ENCODE measurements at places on chromosomes 4 and X. TPM values are rescaled to one million over a fixed set of nuclear protein-coding genes. Genes with fewer than 3 reads are reported as not detected.

GRCh38 chrX:119194621-119195020, 41.5 kb upstream of the PGRMC1 start:
- H3K4me3 ChIP-seq: no peak overlapping the region
- no peaks in the 10 kb centered on the region for H3K27me3 ChIP-seq
- H3K36me3 ChIP-seq: no peaks in the 10 kb centered on the region

DNA sequence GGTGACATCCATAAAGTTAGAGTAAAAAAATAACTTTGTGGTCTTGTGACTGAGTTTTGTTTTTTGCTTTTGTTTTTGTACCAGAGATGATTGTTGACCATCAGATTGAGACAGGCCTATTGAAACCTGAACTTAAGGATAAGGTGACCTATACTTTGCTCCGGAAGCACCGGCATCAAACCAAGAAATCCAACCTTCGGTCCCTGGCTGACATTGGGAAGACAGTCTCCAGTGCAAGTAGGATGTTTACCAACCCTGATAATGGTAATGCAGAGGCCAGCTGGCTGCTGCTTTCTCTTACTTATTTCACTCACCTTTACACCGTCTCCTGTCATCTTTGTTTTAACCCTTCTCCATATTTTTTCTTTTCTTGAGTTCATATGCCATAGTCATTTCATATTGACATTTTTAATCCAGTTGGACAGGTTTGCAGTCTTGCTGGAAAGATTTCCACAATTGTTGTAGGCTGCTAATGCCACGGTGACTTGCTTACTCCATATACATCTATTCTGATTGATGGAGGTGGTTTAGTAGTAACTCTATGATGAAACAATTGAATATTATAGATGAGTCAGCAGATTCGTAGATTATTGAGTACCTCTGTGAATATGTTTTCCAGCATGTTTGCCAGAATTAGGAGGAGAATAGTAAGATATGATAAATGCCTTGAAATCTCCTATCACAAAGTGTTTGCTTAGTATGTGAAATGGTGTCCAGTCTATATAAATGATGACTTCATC, 18.3 kb downstream of the SLC4A4 start:
- no peaks in the 10 kb centered on the region for H3K36me3 ChIP-seq
- DNase-seq: no peak
- peaks cover 2% of the 10 kb centered on the region for H3K4me1 ChIP-seq
- H3K4me3 ChIP-seq: no peak overlapping the region
- H3K27me3 ChIP-seq: no peaks in the 10 kb centered on the region

GRCh38 chrX:72128881-72129280, 2.8 kb downstream of the RTL5 start:
- H3K4me1 ChIP-seq: peaks cover 29% of the 10 kb centered on the region
- H3K27me3 ChIP-seq: peaks cover 50% of the 10 kb centered on the region
- peaks cover 6% of the 10 kb centered on the region for H3K36me3 ChIP-seq
- no peak overlapping the region for H3K27ac ChIP-seq
- DNase-seq: no peak
- no peak overlapping the region for H3K4me3 ChIP-seq

PPP1R2C gene
- not detected for total RNA-seq

DMRTC1 gene
- total RNA-seq: not detected

DNA sequence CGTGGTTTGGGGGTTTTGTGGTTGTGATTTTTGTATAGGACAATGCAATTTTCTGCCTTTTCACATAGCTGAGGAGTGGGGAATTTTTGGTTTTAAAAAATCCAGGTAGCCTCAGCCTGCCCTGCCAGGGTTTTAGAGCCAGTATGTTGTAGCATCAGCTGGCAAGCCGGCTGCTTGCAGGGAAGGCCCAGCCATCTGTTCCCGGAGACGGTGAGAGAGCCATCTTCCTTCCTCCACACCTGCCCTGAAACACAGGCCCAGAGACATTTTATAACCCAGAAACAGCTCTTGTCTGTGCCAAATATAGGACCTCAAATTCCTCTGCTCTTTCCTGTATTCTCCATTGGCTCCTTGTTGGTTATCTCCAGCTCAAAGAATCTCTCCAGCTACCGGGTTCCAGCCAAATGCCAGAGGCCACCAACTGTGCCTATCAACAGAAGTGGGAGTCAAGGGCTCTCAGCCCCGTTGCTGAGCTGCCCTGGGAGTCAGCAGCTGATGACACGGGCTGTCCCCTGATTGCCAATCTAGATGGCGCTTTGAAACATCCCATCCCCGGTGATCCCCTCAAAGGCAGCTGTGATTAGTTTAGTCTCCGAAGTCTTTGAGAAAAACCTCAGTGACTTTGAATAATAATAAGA, 595.2 kb downstream of the MID1IP1 start:
- H3K4me3 ChIP-seq: no peak overlapping the region
- H3K4me1 ChIP-seq: no peaks in the 10 kb centered on the region
- H3K36me3 ChIP-seq: no peaks in the 10 kb centered on the region
- H3K27me3 ChIP-seq: no peaks in the 10 kb centered on the region
- no peak overlapping the region for H3K27ac ChIP-seq

DNA sequence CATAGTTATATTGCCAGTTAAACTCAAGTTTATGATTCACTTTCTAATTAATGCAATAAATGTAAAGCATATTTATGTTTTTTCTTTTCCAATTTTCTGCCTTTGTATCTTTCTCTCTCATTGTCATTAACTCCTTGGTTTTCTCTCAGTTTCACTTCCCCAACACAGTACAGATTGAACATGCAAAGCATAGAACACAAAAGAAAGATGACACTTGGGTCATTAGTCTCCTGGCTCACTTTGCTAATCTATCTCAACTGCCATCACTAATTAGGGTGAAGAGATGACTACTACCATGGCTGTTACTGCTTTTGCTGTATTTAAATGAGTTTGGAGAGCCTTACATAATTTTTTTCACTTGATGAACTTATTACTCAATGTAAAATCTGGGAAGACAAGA, 12.3 kb upstream of the NAA11 start:
- no peaks in the 10 kb centered on the region for H3K4me1 ChIP-seq
- no peak for DNase-seq
- no peaks in the 10 kb centered on the region for H3K36me3 ChIP-seq
- no peaks in the 10 kb centered on the region for H3K27me3 ChIP-seq
- H3K4me3 ChIP-seq: no peak overlapping the region
- H3K27ac ChIP-seq: no peak overlapping the region

DNA sequence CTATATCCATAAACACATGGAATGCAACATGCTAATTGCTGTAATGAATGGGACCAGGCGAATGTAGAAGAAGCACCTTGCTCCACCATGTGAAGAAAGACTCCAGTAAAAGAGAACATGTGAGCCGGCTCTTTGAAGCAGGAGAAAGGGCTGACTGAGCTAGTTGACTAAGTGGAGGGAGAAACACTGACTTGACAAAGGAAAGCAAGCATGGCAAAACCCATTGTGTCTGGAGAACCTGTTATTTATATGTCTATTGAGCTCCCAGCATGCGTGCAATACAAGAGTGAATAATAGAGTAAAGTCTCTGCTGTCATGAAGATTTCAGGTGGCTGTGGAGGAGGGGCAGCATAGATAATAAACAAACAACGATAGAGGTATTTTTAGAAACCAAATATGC, 559.9 kb downstream of the RAB28 start:
- no peaks in the 10 kb centered on the region for H3K4me1 ChIP-seq
- H3K27ac ChIP-seq: no peak overlapping the region
- DNase-seq: no peak
- H3K27me3 ChIP-seq: no peaks in the 10 kb centered on the region
- H3K4me3 ChIP-seq: no peak overlapping the region

FOXR2 gene
- not detected for total RNA-seq

DNA sequence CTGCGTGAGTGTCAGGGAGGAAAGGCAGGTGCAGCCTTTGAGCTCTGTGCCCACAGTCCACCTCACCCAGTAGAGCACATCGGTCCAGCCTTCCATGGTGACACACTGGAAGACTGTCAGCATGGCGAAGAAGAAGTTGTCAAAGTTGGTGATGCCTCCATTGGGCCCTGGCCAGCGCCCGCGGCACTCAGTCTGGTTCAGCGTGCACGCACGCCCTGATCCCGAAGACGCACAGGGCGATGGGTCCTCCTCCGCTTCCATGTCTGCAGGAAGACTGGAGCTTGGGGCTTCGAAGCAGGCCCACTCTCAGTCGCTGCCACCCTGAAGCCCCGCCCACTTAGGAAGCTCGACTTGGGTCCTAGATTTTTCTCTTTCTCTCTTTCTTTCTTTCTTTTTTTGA, 5.0 kb downstream of the CACNA1F start:
- H3K27ac ChIP-seq: no peak overlapping the region
- peaks cover 4% of the 10 kb centered on the region for H3K27me3 ChIP-seq
- peaks cover 24% of the 10 kb centered on the region for H3K4me1 ChIP-seq
- H3K36me3 ChIP-seq: no peaks in the 10 kb centered on the region
- no peak for DNase-seq

DNA sequence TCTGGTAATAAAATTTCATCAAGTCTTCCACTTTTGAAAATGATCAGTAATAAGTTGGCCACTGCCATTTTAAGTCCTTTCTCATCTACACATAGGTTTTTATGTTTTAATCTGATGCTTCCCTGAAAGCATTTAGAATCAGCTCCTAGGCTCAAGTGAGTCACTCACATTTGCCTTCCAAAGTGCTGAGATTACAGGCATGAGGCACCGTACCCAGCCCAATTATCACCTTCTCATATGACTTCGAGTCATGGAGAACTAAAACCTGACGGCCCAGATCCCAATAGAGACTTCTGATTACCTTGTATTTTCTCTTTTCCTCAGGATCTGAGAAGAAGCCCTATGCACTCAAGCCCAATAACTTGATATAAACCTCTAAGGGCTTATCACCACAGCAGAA, 140.8 kb downstream of the OPHN1 start:
- H3K4me1 ChIP-seq: no peaks in the 10 kb centered on the region
- DNase-seq: no peak
- no peaks in the 10 kb centered on the region for H3K36me3 ChIP-seq
- no peak overlapping the region for H3K4me3 ChIP-seq
- H3K27ac ChIP-seq: no peak overlapping the region

KCND1 gene
- total RNA-seq: 4.9 TPM

GRCh38 chrX:54030329-54030728, 13.9 kb downstream of the PHF8 start:
- H3K36me3 ChIP-seq: peaks cover 72% of the 10 kb centered on the region
- H3K27me3 ChIP-seq: no peaks in the 10 kb centered on the region
- DNase-seq: no peak
- H3K4me3 ChIP-seq: no peak overlapping the region
- H3K4me1 ChIP-seq: peaks cover 2% of the 10 kb centered on the region
- H3K27ac ChIP-seq: no peak overlapping the region

DNA sequence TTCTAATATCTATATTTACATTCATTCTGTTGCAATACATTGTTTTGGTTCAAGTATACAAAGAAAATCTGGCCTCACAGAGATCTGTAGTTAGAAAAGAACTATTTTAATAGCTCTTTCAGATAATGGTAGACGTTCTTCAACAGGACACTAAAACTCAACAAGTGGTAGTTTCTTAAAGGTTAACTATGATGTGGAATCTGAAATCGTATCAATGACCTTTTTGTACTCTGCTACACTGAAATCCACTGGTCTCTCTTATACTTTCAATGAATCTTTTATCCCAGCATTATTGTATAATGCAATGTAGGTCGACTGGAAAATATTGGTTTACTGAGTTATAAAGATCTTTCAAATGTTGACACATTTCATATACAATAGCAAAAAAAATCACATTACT, 12.7 kb downstream of the TMEM185A start:
- no peak overlapping the region for H3K27ac ChIP-seq
- H3K27me3 ChIP-seq: no peaks in the 10 kb centered on the region

DNA sequence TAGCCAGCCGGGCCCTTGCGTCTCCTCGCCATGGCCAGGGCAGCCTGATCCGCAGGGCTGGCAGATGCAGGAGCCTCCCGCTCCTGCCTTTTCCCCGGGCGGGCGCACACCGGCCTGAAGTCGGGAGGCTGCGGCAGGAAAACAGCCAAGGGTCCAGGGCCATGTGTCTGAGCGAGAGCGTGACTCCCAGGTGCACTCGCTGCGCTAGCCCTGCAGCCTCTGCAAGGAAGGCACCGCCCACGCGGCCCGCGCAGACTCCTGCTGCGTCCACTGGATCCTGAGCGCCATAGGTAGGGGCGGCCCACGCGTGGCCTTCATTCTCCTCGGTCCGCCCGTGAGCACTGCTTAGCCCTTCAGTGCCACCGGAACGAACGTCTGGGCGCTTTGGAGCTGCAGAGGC, 379.9 kb downstream of the TRAM1L1 start:
- H3K27ac ChIP-seq: no peak overlapping the region
- no peaks in the 10 kb centered on the region for H3K27me3 ChIP-seq
- no peaks in the 10 kb centered on the region for H3K4me1 ChIP-seq
- H3K4me3 ChIP-seq: no peak overlapping the region

- DNase-seq: no peak
- no peak overlapping the region for H3K27ac ChIP-seq
- H3K36me3 ChIP-seq: no peaks in the 10 kb centered on the region
- no peak overlapping the region for H3K4me3 ChIP-seq
- H3K4me1 ChIP-seq: no peaks in the 10 kb centered on the region
Observed at GRCh38 chrX:44106864-44107263, 133.7 kb upstream of the NDP start.

LRCH2 gene
- not detected for total RNA-seq

DNA sequence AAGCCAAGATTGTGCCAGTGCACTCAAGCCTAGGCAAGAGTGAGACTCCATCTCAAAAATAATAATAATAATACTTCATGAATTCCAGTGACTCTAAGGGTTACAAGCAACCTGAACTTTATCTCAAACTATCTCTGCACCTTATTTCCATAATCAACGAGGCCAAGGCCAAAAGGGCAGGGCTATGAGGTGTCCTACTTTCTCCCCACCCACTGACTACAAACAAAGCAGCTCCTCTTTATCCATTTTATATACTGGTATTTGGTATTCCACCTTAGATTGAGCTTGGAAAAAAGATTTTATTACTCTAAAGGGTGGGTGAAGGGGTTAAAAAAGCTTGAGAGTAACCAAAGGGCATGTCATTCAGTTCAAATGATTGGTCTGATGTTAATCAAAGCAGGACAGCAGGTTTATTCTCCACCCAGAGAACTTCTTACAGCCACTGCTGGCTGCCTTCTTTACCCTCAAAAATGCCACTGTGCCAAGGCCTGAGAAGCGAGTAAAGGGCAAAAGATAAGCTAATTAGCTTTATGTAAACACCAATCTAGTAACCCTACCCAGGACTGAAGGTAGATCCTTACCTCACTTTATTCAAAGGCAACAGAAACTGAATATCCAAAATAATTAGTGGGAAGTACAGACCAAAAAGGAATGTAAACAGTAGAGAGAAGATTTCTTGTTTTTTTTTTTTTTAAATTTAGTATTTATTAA, 28.2 kb downstream of the APOO start:
- peaks cover 8% of the 10 kb centered on the region for H3K4me1 ChIP-seq
- no peaks in the 10 kb centered on the region for H3K36me3 ChIP-seq
- H3K27me3 ChIP-seq: no peaks in the 10 kb centered on the region
- H3K27ac ChIP-seq: no peak overlapping the region
- no peak overlapping the region for H3K4me3 ChIP-seq
- no peak for DNase-seq

BMX gene
- not detected for total RNA-seq

GRCh38 chr4:3729882-3730226, 36.3 kb upstream of the ADRA2C start:
- H3K27ac ChIP-seq: no peak overlapping the region
- no peaks in the 10 kb centered on the region for H3K27me3 ChIP-seq
- H3K4me1 ChIP-seq: no peaks in the 10 kb centered on the region
- DNase-seq: no peak
- H3K36me3 ChIP-seq: no peaks in the 10 kb centered on the region
